Adrenal gland (tissue), 19 donors: ENCODE measurements at places on chromosomes 11 and 22. TPM values are rescaled to one million over a fixed set of nuclear protein-coding genes. Genes with fewer than 3 reads are reported as not detected.

The ARHGAP8 gene
- 0.71 TPM for polyA plus RNA-seq

DNA sequence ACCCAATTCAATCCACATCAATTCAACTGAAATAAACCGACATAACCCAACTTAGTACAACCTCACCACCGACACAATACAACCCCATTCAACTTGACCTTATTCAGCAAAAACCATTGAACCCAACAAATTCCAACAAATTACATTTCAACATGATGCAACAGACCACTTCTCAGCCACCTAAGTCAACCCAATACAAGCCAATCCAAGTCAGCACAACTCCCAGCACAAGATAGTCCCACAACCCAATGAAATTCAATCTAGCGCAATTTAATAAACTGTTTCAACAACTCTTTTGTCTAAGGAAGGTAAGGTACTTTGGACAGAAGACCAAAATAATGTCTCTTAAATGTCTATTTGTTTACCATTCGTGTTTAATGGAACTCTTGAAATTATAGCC lies 226.0 kb downstream of the MIAT start:
- no peak for DNase-seq

- DNase-seq = no peak
These were observed 97.5 kb upstream of the ANO3 start for GRCh38 chr11:26234451-26234850.

The FGF19 gene
- polyA plus RNA-seq = not detected

The SYT9 gene
- 7.3 TPM for polyA plus RNA-seq

The APOL5 gene
- not detected for polyA plus RNA-seq

GRCh38 chr11:80593648-80594374 lies 1153.0 kb upstream of the TENM4 start:
- DNase-seq = no peak

The OR4X1 gene
- not detected for polyA plus RNA-seq

DNA sequence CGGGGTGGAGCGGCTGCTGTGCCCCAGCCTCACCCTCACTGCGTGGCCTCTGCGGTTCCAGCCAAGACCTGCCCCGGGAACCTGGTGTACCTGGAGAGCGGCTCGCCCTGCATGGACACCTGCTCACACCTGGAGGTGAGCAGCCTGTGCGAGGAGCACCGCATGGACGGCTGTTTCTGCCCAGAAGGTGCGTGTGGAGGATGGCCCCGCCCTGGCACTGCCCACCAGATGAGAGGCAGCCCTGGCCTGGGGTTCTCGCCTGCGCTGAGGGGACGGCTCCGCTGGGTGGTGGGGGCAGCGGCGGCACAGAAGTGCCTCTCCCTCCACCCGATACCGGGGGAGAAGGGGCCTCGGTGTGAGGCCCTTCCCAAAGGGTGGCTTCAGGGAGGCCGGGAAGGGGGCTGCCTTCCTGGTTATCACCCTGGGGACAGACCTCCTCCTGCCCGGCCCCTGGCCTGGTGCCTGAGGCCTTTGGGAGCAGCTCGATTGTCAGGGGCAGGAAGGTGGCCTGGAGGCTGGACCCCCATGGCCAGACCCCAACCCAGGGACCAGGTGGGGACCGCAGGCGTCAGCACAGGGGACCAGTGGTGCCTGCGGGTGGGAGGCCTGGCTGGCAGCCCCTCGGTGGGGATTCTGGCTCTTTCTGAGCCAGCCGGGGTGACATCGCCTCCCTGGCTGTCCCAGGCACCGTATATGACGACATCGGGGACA lies 7.1 kb downstream of the MUC2 start:
- DNase-seq = no peak

GRCh38 chr11:103862094-103862801 lies 174.2 kb upstream of the DDI1 start:
- DNase-seq = no peak

GRCh38 chr11:85040166-85040565 lies 587.0 kb downstream of the DLG2 start:
- no peak for DNase-seq

The QSER1 gene
- polyA plus RNA-seq = 11.1 TPM

The TRPM5 gene
- polyA plus RNA-seq = not detected

The PAX6 gene
- polyA plus RNA-seq = 0.20 TPM

- peak; percentile 55 for DNase-seq
These were observed 15.2 kb downstream of the ZBTB16 start for GRCh38 chr11:114074546-114075343.

- DNase-seq = peak; percentile 53
These were observed at the start of gene POGLUT3 for GRCh38 chr11:108498046-108498815. Gene POGLUT3 (minus strand): TSS chr11:108498384. CDS start chr11:108498366, 18 bp downstream.

The CHRM4 gene
- polyA plus RNA-seq = 0.32 TPM

DNA sequence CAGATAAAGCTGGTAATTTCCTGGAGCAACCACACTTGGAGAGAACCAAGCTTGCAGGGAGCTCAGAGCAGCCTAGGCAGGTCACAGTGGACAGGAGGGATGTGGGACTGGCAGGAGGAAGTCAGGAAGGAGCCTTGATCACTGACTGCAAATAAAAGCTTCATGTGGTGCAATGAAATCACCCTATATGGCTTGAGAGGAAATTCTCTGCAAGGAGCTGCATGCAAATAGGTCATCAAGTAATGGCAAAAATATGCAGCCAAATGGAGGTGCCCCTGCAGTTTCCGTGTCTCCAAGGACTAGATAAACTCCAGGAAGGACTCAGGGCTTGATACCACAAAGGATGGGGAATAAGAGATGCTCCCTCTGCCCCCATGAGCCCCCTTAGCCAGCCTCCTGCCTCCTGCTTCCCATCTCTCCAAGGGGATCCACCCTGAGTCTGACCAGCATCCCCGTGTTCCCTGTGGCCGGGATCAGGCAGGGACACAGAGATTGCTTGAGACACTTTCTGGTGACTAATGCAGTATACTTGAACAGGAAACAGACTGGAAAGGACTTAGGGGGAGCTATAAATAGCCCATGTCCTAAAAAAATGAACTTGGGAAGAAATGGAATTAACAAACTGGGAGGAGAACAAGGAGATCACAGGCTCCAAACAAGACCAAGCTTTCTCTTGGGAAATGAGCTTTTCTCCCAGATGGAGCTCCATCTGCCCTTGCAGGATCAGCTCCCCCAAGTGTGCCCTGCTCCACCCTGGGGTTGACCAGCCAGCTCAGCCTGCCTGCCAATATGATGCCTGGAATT lies 23.9 kb upstream of the MICAL2 start:
- peak; percentile 31 for DNase-seq

The OR51B5 gene
- polyA plus RNA-seq = not detected

The DDI1 gene
- 0.08 TPM for polyA plus RNA-seq

GRCh38 chr11:2776351-2777061 lies 76.7 kb upstream of the KCNQ1OT1 start:
- peak; percentile 25 for DNase-seq

DNA sequence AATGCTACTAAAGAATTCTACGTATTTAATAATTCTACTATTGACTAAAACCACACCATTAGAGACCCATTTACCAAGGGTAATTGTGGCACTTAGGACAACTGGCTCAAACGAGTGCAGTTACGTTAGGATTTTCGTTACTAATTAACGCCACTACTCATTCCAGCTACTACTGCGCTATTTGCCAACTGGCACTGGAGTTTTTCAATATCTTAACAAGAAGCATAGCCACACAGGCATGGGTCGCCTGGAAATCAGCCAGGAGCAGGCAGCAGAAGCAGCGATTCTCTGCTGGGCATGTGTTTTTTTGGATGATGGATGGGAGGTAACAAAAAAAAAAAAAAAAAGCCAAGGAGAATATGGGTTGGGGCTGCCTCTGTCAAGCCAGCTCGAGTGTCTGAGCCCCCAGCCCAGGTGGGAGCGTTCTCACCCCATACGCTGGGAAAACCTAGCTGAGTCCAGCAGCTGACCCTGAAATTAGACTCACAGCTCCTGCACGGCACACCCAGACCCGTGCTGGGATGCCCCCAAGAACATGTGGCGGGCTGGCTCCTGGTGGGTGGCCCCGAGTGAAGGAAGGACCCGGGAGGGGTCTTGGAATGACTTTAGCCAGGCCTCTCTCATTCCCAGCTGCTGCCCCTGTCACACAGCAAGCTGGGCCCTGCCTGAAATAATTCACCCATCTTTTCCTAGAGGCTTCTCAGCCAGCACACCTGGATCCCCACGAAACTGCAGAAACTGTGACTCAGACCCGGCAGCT lies 214.0 kb downstream of the BRD1 start:
- no peak for DNase-seq

DNA sequence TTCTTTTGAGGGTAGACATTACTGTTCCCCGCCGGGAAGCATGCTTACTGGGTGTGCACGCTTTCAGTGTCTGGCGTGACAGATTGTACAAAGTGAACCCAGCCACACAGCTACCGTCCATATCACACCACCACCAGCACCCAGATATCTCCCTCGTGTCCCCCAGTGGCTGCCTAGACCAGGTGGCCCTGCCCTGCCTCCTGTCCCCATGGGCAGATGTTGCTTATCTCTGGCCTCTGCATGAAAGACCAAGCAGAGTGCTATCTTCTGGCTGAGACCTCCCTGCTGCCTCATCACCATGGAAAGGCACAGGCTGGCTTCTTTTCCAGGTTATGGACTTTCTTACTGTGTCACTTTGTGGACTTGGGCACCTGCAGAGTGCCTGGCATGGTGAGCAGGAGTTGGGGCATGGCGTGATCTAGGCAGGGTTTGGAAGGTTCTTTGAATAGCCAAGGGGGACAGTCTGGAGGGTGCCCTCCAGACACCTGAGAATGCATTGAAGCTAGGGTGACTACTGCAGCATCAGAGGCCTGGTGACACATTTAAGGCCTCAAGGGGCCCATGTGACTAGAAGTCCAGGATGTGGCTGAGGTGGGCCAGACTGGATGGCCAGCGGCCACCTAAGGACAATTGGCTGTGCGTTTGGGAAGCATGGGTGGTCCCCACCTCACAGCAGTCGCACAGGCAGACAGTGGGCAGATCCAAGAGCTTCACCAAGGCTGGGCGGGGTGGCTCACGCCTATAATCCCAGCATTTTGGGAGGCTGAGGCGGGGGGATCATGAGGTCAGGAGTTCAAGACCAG lies 4.7 kb downstream of the TANGO2 start:
- no peak for DNase-seq

GRCh38 chr11:28834877-28835276 lies 726.7 kb downstream of the METTL15 start:
- no peak for DNase-seq

- DNase-seq = no peak
These were observed 101.0 kb upstream of the CHRM4 start for GRCh38 chr11:46492532-46492931.

The CREB3L1 gene
- 29.0 TPM for polyA plus RNA-seq

The C11orf91 gene
- 0.27 TPM for polyA plus RNA-seq

DNA sequence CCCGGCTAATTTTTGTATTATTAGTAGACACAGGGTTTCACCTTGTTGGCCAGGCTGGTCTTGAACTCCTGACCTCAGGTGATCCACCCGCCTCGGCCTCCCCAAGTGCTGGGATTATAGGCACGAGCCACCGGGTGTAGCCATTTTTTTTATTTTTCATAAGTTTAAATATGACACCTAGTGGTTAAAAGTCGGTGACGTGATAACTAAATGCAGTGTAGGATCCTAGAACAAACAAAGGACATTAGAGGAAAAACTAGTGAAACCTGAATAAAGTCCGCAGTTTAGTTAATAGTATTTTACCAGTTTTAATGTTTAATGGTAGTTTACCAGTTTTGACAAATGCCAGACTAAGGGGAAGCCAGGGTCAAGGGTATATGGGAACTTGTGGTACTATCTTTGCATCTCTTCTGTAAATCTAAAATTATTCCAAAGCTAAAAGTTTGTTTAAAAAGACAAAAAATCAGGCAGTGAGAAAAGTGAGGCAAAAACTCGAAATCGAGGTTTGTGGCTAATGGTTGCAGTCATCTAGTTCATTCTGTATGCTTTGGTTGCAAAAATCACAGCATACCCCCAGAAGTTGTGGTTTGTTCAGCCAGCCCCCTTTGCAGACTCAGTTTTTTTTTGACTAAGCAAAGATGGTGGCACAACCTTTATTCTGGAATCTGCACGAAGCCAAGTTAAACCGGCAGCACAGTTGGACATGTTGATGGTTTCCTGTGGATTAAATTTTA lies 29.6 kb downstream of the TOM1 start:
- DNase-seq = no peak

- DNase-seq = no peak
These were observed 8.9 kb downstream of the HPS4 start for GRCh38 chr22:26474682-26475081.

The MRGPRX3 gene
- not detected for polyA plus RNA-seq

- no peak for DNase-seq
These were observed 37.4 kb upstream of the NCR3LG1 start for GRCh38 chr11:17314232-17314547.

DNA sequence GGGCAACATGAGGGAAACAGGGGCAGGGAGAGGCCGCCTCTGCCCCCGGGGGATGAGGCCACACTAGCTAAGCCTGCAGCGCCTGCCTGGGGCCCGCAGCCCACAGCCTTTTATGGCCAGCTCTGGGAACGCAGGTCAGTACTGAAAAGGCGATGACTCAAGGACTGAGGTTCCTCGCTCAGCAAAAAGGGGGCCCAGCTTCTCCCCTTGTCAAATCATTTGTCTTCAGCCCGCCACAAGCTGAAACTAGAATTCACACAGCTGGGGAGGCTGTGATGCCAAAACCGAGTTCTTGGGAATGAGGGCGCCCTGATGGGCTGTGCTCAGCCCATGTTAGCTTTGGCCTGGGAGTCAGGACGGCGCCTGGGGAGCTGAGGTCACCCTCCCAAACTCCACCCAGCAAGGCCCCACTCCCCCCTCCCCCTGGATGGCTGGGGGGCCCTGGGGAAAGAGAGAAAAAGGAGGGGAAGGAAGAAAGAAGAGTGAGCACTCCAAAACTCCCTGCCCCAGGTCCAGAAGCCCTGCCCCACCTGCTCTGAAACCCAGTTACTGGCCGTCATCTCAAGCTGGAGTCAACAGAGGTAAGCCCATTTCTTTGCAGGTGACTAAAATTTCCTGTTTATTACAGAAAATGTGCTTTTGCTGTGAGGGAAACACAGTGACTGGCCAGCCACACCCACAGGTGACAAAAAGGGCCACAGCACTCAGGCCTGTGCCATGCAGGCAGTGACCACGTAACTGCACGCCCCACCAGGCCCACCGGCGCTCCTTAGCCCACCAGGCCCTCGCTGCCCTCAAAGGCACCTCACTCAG lies 13.7 kb downstream of the EHD1 start:
- DNase-seq = peak; percentile 75

- peak; percentile 52 for DNase-seq
These were observed 218.8 kb downstream of the HIPK3 start for GRCh38 chr11:33475993-33476392.

The MGAT3 gene
- 1.2 TPM for polyA plus RNA-seq
